ENCODE measurements at places on chromosomes 7 and 10.

GRCh38 chr7:117024811-117025210 is 71.5 kb downstream of the ST7 start:
- no peak for DNase-seq

DNA sequence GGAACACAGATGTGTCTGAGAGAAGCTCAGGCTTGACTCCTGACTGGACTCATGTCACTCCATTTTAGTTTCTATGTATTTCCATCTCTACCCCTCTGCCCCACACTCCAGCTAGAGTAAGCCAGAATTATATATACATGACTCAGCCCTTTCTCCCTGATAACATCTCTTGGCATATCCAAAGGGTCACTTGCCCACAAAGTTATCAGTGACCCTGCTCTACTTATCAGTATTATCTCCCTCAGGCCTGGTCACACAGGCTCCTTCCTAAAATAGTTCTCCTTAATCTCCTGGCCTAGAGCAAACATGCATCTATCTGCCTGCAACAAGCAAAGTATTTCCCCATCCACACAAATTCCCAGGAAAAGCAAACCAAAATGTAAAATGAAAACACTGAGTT is 598.3 kb downstream of the SUGCT start:
- DNase-seq: no peak

- peak; percentile 49 for DNase-seq
Measured at GRCh38 chr10:103709341-103709920, 145.9 kb downstream of the SH3PXD2A start.

GRCh38 chr7:143047326-143047725 is 4.8 kb upstream of the OR6V1 start:
- no peak for DNase-seq

DNA sequence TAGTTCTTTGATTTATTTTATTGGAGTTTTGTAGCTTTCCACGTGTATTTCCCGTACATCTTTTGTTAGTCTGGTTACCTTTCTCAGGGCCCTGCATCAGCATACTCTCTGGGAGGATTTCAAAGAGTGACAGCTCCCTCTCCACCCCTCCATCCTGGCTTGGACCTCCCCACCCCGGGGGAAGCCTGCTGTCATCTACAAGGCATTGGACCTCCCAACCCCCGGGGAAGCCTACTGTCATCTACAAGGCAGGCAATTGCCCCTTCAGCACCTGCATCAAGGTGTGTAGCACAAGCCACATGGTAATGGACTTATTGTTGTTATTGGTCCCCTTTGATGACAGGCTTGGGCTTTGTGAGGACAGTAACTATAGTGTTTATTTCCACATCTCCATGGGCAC is 390.1 kb downstream of the TCERG1L start:
- no peak for DNase-seq

DNA sequence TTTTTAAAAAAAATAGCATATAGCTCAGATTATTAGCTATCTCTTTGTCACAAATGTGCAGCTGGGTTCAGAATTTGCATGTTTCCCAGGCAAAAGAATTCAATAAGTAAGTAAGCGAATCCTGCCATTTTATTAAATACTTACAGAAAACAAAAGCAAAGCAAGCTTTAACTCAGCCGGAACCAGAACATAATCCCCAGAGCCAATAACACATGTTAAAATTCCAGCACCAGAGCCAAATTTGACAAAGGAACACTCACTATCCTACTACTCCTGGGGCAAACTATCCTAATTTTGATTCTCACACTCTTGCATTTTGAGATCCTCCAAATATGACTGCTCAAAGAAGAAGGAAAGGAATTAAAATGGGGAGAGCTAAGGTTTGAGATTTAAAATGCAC is 32.6 kb downstream of the LRRTM3 start:
- no peak for DNase-seq

- DNase-seq: no peak
Measured at GRCh38 chr7:110507832-110508231, 583.1 kb upstream of the LRRN3 start.

GRCh38 chr10:71389768-71390460 is 6.8 kb upstream of the CDH23 start:
- no peak for DNase-seq

DNA sequence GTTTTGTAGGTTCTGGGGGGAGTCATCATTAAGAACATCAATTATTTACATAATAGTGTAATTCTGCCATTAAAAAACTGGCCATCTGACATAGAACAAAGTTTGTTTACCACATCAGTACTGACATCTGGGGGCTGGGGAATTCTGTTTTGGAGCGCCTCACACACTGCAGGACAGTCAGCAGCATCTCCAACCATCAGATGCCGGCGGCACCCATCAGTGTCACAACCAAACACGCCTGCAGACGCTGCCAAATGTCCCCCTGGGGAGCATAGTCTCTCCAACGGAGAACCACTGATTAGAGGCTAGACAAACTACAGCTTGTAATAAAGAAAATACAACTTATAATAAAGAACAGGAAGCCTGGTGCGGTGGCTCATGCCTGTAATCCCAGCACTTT is 26.0 kb downstream of the GNA12 start:
- DNase-seq: no peak

DNA sequence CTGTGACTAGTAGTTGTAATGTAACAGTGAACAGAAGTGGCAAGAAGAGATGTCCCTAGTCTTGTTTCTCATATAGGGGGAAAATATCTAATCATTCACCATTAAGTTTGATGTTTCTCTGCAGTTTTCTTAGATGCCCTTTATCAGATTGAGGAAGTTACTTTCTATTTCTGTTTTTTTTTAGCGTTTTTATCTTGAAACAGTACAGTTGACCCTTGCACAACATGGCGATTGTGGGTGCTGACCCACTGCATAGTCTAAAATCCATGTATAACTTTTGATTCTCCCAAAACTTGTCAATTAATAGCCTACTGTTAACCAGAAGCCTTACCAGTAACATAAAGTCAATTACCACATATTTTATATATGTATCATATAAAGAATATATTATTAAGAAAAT is 192.0 kb downstream of the ADK start:
- no peak for DNase-seq

DNA sequence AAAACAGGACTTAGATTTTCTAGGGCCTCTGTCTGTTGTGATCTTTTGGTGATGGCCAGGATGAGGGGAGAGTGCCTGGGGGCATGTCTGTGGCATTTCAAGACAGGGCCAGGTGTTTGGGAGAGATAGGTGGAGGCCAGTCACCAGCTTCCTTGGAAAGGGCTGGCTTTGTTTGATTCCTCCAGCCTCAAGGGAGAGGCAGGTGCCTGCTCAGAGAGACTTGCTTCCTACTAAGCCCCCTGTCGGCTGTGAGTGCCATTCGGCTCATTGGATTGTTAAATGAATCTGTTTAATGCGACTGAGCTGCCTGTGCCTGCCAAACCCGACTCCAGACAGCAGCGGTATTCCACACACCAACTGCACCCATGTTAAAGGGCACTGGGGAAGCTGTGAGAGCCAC is 304.1 kb upstream of the COBL start:
- peak; percentile 50 for DNase-seq

- DNase-seq: no peak
Measured at GRCh38 chr10:7596356-7596755, 70.4 kb downstream of the ITIH5 start.

DNA sequence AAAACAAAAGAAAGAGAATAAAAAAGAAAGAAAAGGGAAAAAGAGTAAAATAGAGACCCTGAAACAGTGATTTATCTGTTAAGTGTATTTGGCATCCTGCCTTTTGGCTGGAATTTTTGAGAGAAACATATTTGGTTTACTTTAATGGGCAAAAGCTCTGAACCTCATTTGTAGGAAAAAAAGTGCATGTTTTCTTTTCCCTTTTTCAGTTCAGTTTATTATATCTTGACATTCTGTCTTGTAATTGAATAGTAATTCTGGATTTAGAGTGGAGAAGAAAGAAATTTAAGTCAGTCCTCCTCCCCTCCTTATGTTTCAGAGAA is 69.5 kb downstream of the ARID5B start:
- no peak for DNase-seq

- DNase-seq: no peak
Measured at GRCh38 chr7:122118757-122119156, 25.3 kb downstream of the AASS start.

- no peak for DNase-seq
Measured at GRCh38 chr7:37488163-37488764, 39.6 kb upstream of the ELMO1 start.

DNA sequence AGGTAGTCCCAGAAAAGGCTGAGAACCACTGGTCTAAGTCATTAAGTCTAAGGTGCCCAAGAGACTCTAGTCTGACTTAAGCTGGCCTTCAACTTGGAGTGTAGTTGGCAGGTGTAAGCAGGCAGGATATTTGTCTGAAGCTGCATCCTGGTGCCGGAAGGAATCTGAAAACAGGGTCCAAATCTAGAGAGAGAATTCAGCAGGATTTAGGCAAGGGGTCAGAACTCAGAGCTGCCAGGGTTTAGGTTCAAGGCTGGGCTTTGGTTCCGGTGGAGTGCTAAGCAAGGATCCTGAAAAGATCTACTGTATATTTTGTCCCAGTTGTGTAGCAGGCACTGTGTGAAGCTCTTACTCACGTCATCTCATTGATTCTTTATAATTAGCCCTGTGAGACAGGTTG is 16.5 kb upstream of the SEPTIN7 start:
- DNase-seq: no peak

DNA sequence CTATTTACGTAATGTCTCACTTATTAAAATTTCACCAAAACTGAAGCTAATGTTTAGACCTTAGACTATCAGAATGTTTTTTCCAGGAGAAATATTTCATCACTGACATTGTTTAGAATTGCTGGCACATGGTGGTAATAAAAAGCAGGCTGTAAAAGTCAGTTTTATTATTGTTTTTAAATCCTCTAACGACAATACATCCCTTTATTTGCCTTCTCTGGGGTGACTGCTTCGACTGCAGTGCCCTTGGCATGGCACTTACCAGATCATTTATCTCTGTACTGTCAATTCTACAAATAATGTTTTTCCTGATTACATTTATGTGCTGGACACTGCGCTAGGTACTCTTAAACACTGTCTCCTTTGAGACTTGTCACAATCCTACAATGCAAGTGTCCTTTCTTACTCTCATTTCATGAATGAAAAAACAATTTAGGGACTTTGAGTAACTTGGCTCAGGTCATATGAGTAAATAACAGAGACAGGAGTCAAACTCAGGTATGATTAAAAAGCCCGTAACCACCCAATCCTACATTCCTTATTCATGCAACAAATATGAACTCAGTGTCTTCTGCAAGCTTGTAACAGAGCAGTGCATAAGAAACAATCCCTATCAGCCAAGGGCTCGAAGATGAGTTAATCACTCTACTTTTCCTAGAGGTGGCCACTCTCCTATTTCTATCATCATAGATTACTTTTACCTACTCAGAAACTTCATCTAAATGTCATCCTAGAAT is 5.6 kb upstream of the ING3 start:
- no peak for DNase-seq

DNA sequence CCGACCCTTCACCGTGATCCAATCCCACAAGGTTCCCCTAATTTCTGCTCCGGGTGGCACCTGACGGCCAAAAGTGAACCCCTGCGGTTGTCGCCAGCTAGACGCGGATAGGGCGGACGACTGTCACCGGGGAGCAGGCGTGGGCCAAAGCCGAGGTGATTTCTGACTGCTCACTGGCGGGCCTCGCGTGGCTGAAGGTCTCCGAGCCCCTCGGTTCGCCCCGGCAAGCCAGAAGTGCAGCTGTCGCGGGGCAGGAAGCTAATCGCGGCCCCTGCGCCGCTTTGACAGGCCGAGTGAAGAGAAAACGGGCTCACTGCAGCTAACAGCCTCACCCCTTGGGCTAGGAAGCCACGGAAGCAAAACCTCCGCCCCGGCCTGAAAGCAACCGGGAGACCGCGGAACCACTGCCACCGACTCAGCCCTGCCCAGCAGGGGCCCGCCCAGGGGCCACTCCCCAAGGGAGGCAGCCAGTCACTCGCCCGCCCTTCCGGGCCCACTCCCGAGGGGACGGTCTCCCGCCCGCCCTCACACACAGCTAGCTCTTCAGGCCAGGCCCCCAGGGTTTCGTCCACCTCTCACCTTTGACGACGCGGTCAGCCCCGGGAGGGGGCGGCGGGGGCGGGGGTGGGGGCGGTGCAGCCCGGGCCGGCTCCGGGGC is 469 bp downstream of the PPP3CB start:
- peak; percentile 94 for DNase-seq

- DNase-seq: no peak
Measured at GRCh38 chr7:118214051-118214832, 10.3 kb upstream of the ANKRD7 start.
